ENCODE measurements at places on chromosomes 12 and 14.

GRCh38 chr14:76940021-76940760, 88.3 kb downstream of the IRF2BPL start:
- no peak overlapping the region for H3K27ac ChIP-seq
- no peaks in the 10 kb centered on the region for H3K27me3 ChIP-seq
- H3K4me3 ChIP-seq: no peak overlapping the region
- H3K36me3 ChIP-seq: no peaks in the 10 kb centered on the region

GRCh38 chr12:131860472-131861260, 32.5 kb downstream of the MMP17 start:
- H3K36me3 ChIP-seq: no peaks in the 10 kb centered on the region
- peaks cover 4% of the 10 kb centered on the region for H3K27me3 ChIP-seq
- DNase-seq: peak; percentile 79
- peak overlapping the region; percentile 1 for H3K4me3 ChIP-seq

- H3K4me1 ChIP-seq: no peaks in the 10 kb centered on the region
- H3K27ac ChIP-seq: no peak overlapping the region
- no peaks in the 10 kb centered on the region for H3K27me3 ChIP-seq
- no peak overlapping the region for H3K4me3 ChIP-seq
Measured at GRCh38 chr12:111664499-111664898, 21.3 kb downstream of the BRAP start.

- H3K36me3 ChIP-seq: no peaks in the 10 kb centered on the region
- H3K27ac ChIP-seq: no peak overlapping the region
- H3K4me1 ChIP-seq: peaks cover 9% of the 10 kb centered on the region
- DNase-seq: no peak
- no peak overlapping the region for H3K4me3 ChIP-seq
- H3K27me3 ChIP-seq: no peaks in the 10 kb centered on the region
Measured at GRCh38 chr12:104490850-104491249, 34.1 kb downstream of the CHST11 start.

DNA sequence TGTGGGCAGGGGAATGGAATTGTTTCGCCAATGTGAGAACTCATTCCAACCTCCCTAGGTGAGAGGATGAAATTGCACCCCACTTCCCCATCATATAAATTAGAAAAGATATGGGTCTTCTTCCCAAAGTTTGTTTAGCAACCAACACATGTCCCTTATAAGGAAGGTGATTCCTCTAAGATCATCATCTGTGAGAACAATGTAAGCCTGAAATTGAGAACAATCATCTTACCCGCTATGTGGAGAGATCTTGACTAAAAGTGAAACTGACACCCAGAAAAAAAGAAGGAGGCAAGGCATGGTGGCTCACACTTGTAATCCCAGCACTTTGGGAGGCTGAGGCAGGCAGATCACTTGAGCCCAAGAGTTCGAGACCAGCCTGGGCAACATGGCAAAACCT, 173.2 kb upstream of the HMGA2 start:
- no peak overlapping the region for H3K4me3 ChIP-seq
- H3K27ac ChIP-seq: no peak overlapping the region
- no peaks in the 10 kb centered on the region for H3K36me3 ChIP-seq

DNA sequence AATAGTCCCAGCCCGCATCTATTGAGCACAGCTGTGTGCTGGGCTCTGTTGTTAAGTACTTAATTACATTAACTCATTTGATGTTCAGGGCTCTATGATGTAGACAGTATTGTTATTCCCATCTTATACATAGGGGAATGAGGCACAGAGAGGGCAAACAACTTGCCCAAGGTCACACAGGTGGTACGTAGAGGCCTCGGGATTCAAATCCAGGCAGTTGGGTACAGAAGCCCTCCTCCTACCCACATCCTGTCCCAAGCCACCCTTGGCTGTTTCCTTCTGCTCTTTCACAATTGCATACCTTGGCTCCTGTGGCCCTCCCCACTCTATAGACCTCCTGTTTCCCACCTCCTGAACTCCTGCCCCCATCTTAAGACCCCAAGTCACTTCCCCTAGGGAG, 10.0 kb upstream of the GPR68 start:
- H3K36me3 ChIP-seq: no peaks in the 10 kb centered on the region
- H3K27ac ChIP-seq: no peak overlapping the region
- DNase-seq: no peak
- peaks cover 45% of the 10 kb centered on the region for H3K4me1 ChIP-seq
- no peak overlapping the region for H3K4me3 ChIP-seq

DNA sequence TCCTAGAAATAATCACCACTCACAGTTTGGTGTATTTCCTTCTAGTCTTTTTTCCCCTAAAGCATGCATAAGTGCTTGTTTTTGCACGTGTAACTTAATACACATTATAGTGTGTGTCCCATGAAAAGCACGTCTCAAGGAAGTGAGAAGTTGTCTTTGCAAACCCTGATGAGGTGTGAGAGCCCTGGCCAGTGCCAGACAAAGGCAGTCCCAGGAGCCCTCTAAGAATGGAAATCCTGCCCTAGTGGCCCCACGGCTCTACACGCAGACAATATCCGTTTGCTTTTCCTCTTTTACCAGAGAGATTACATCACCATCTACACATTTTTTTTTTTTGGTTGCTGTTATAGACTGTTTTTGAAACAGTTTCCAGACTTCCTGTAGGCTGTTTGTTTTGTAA, 85.5 kb upstream of the FZD10 start:
- DNase-seq: no peak
- no peak overlapping the region for H3K27ac ChIP-seq
- H3K4me3 ChIP-seq: no peak overlapping the region
- no peaks in the 10 kb centered on the region for H3K36me3 ChIP-seq
- H3K4me1 ChIP-seq: peaks cover 47% of the 10 kb centered on the region

DNA sequence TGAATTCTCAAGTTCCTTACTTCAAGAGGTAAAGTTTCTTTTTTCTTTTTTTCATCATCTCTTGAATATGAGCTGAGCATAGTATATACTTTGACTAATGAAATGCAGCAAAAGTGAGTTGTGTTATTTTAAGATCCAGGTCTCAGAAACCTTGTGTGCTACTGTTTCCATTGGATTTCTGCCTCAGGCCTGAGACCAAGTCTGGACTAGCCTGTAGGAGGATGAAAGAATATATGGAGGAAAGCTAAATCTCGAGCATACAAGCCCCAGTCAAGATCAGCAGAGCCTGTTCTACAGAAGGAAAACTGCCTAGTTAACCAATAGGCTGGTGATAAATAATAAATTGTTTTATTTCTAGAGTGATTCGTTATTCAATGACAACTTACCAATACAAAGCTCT, 652.5 kb downstream of the C12orf50 start:
- no peaks in the 10 kb centered on the region for H3K27me3 ChIP-seq
- H3K27ac ChIP-seq: no peak overlapping the region
- no peak for DNase-seq
- no peaks in the 10 kb centered on the region for H3K36me3 ChIP-seq
- H3K4me3 ChIP-seq: no peak overlapping the region
- H3K4me1 ChIP-seq: no peaks in the 10 kb centered on the region

GRCh38 chr12:89965993-89966392, 257.4 kb upstream of the ATP2B1 start:
- no peaks in the 10 kb centered on the region for H3K36me3 ChIP-seq
- no peak overlapping the region for H3K4me3 ChIP-seq
- DNase-seq: no peak

GRCh38 chr14:90458536-90458935, 61.7 kb downstream of the CALM1 start:
- no peak overlapping the region for H3K4me3 ChIP-seq
- H3K36me3 ChIP-seq: no peaks in the 10 kb centered on the region
- peaks cover 11% of the 10 kb centered on the region for H3K27me3 ChIP-seq
- H3K4me1 ChIP-seq: peaks cover 12% of the 10 kb centered on the region
- no peak overlapping the region for H3K27ac ChIP-seq
- DNase-seq: no peak
